ENCODE measurements at places on chromosomes 11 and 22.

DNA sequence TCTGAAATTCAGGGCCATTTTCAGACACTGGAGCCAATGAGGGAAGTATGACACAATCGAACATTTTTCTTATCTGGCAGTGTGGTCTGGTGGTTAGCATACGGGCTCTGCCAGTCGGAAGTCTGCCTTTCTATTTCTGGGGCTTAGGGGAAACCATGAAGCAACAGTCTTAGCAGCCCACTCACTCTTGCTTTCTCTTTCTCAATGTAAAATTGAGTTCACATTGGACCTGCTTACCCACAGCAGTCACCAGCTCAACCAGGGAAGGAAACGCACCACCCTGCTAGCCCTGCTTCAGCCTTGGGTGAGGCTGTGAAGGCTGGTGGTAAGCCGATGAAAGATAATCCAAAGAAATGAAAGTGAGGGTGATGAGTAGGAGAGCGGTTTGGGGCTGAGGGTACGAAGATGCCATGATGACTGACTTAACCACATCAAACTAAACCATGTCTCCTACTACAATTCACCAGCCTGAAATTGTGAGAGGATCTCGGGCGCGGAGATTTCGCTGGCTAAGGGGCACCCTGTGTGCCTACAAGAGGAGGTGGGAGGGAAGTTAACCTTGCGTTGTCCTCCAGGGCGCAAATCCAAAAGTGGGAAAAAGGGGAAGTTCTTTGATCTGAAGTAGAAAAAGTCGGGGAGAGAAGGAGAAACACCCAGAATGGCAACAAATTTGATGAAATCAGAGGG is 2.0 kb upstream of the LMO2 start:
- DNase-seq = no peak

DNA sequence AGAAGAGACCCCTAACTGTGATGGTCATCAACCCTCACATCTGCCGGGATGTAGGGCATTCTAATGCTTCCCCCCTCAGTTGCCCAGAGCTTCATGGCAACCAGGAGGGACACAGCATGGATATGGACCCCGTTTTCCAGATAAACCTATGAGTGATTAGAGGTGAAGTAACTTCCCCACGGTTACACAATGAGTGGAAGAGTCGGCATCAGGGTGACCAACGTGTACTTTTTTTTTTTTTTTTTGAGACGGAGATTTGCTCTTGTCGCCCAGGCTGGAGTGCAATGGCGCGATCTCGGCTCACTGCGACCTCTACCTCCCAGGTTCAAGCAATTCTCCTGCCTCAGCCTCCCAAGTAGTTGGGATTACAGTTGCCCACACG is 25.0 kb downstream of the TXN2 start:
- no peak for DNase-seq

GRCh38 chr11:898143-898511 is 12.5 kb downstream of the CHID1 start:
- DNase-seq = no peak

DNA sequence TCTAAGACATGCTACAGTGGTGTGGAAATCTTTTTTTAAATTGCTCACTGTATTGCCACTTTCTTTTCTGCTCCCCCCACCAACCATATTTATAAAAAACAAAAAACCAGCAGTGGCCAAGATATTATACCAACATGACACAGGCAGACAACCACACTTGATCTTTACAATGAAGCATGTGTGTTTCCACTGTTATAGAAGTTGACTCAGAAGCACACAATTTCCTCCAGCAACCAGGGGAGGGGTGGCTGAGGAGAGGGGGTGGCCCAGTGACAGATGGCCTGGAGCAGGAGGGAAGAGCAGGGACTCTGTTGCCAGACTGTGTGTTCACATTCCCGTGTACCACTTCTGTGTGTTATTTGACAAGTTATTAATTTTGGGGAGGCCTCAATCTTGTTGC is 14.8 kb downstream of the CD59 start:
- DNase-seq = no peak

DNA sequence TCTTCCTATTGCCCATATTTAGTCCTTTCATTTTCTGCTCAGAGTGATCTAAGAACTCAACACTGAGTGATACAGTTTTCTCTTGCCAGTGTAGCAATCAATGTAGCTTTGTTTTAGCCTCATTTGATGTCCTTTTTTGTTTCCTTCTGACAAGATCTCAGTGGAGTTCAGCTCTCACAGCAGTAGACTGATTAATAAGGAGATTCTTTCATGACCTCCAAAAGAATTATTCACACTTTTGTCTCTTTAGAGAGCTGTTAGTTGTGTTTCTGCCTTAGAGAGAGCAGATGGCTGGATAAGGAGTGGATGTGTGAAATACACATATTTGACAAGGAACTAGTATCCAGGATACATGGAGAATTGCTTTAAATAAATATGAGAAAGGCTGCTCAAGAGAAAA is 6.6 kb upstream of the TMEM225 start:
- no peak for DNase-seq

- DNase-seq = no peak
These were observed 27.6 kb downstream of the PKNOX2 start for GRCh38 chr11:125192183-125192582.

DNA sequence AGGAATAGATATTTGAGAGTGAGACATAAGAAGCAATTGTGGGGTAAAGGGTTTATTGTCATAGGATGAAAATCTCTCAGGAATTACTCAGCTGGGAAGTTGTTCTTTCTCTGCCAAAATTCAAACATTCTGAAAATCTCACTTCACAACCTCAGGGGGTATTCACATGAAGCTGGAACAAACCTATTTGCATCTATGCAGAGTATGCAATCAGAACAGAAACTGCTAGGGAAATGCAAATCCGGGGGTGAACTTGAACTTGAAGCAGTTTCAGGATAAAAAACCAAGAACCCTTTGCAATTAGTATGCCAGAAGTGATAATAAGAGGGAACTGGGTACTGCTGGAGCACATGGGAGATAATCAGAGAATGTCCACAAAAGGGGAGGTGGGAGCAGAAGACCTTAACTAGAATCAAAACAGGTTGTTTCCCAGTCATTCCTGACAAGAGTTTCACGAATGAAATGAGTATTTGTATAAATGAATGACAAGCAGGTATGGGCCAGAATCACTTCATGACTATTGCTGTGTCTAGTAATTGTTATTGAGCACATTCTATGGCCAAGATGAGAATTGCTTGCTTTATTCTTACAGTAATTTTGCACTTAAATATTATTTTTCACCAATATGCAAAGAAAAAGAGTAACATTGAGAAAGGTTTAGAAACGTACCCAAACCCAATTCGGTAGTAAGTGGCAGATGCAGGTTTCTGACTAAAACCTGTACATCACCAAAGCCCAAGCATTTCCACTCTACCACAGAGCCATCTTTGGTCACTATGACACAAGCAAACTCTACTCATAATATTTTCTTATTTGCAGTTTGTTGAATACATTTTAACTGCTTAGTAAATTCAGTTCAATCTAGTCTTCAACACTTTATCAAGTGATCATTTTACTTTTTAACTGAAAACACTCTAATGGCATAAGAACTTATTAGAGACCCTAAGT is 61.8 kb upstream of the UBASH3B start:
- no peak for DNase-seq

GRCh38 chr22:44689173-44689572 is 12.8 kb upstream of the PRR5 start:
- no peak for DNase-seq

- DNase-seq = no peak
These were observed 8.9 kb upstream of the PLXNB2 start for GRCh38 chr22:50316114-50317065.

DNA sequence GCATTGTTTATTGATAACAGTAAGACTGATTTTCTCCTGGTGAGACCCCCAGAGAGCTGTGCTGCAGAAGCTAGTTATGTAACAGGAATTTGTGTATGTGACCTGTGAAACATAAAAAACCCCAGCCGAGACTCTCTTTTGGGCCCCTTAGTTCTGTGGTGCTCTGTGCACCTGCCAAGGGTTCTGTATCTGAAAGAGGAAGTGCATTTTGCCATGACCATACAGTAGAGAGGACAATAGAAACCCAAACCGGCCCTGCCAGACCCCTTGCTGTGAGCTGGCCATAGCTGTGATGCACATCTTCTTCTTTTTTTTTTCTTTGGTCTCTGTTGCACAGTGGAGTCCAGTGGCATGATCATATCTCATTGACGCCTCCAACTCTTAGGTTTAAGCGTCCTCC is 31.4 kb upstream of the APOL5 start:
- DNase-seq = no peak

- no peak for DNase-seq
These were observed 14.9 kb downstream of the RAC2 start for GRCh38 chr22:37229012-37229804.

DNA sequence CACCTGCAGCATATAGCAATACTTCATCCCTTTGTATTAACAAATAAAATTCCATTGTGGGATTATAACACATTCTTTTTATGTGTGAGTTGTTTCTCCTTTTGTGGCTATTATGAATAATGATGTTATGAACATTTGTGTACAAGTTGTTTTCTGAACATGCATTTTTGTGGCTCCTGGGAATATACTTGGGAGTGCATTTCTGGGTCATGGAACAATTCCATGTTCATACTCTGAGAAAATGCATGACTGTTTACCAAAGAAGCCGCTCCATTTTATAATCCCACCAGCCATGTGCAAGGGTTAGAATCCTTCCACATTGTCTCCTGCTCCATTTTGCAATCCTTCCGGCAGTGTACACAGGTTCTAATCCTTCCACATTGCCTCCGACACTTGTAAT is 713.8 kb downstream of the TBC1D22A start:
- no peak for DNase-seq

Data from NCI-H510A treated with DMSO at 0.1 percent for 48 hours (cell line).